ENCODE measurements at places on chromosomes 2 and 18.

GRCh38 chr2:196409376-196409775, 230.1 kb upstream of the CCDC150 start:
- no peak for DNase-seq

DNA sequence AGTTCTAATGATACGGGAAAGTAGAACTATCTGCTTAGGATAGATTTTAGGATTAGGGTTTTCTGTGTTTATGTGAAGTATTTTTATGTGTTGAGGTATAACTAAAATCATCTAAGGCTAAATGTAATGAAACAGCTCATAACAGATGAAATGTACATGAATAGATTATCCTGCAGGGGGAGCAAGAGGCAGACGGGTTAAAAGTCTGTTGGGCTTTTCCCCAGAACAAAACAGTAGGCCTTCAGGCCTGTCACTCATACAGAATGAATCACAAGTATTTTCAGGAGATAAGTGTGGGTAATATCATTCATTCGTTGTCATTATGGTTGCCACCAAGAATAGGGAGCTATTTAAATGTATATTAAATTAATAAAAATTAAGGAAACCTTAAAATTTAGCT, 107.9 kb upstream of the IL1R2 start:
- peak; percentile 14 for DNase-seq

DNA sequence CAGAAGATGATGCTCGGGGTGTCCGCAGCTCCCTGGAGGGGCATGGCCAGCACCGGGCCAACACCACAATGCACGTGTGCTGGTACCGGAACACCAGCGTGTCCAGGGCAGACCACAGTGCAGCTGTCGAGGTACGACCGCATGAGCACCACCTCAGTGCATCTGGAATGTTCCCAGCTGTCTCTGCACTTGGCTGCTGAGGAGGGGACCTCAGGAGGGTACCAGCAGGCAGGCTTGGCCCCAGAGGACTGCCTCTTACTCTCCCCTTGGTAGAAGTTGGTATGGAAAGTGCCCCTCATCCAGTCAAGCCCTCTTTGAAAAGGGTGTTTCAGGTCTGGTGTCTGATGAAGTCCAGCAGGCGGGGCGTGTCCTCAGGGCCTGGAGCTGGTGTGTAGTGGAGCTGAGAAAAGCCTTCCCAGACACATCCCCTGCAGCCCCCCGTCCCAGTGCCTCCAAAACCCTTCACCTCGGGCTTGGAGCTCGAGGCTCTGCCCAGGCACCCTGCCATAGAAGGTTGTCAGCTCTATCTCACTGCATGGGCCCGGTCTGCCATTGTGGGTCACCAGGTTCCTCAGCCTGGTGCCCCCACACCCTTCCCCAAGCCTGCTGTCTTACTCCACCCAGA, 16.7 kb downstream of the STK25 start:
- DNase-seq, result no peak

GRCh38 chr2:82599021-82599420, 1860.1 kb downstream of the SUCLG1 start:
- no peak for DNase-seq

DNA sequence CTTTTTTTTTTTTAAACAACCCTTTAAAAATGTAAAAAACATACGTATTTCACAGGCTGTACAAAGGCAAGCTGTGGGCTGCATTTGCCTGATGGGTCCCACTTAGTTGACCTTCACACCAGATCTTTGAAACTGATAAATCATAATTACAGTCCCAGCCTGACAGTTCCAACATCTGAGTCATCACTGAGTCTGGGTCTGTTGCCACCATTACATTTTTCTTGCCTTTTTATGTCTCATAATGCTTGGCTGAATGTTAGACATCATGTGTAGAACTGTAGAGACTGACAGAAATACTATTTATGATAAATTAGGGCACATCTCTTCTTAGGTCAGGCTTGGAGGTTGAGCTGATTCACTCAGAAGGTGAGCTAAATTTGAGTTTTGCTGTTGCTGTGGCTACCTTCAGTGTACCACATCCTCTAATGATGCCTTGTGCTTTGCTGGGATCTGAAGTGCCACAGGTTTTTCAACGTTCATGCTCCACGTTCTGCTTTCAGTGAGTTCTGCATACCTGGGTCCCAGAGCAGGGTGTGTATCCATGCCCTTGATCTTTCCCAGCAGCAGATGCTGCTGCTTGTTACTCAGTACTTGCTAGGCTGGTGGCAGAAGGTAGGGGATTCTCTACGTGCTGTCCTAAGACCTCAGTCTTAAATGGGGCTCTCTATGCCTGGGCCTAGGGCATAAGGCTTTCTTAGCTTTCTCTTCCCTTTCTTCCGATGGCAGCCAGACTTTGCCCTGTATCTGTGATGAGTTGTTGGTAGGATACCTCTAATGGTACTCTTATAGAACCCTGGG, 160.6 kb upstream of the SMAD7 start:
- DNase-seq, result no peak

- no peak for DNase-seq
Measured at GRCh38 chr2:219526320-219527075, 12.2 kb downstream of the ASIC4 start.

- no peak for DNase-seq
Measured at GRCh38 chr2:85956646-85957039, 67.9 kb upstream of the ST3GAL5 start.

GRCh38 chr2:216549926-216550690, 51.5 kb downstream of the RPL37A start:
- DNase-seq, result no peak

GRCh38 chr18:37393221-37393827, 172.3 kb downstream of the CELF4 start:
- no peak for DNase-seq

Measured in CD4-positive, alpha-beta T cell treated with Interleukin-17A for 4 hours (primary cell).